ENCODE measurements at places on chromosomes 4 and X. TPM values are rescaled to one million over a fixed set of nuclear protein-coding genes. Genes with fewer than 3 reads are reported as not detected.

- no peak for DNase-seq
Observed at GRCh38 chr4:53747401-53747800, 156.1 kb upstream of the LNX1 start.

DNA sequence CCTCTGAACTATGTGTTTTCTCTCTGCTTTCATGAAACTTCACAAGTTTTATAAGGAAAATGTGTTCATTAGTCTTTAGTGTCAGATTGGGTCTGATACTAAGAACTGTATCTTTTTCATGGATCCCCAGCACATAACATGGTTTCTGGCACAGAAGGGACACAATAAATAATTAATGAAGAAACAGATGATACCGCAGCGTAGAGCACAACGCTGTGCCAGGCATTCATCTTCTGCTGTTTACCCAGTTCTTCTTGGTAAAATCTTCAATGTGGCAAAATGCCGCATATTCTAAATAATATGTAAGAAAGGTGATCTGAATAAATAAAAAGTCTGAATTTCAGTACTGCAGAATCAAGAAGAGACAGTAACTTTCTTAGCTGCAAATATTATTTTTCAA, 12.3 kb downstream of the SCARB2 start:
- DNase-seq, result no peak

DNA sequence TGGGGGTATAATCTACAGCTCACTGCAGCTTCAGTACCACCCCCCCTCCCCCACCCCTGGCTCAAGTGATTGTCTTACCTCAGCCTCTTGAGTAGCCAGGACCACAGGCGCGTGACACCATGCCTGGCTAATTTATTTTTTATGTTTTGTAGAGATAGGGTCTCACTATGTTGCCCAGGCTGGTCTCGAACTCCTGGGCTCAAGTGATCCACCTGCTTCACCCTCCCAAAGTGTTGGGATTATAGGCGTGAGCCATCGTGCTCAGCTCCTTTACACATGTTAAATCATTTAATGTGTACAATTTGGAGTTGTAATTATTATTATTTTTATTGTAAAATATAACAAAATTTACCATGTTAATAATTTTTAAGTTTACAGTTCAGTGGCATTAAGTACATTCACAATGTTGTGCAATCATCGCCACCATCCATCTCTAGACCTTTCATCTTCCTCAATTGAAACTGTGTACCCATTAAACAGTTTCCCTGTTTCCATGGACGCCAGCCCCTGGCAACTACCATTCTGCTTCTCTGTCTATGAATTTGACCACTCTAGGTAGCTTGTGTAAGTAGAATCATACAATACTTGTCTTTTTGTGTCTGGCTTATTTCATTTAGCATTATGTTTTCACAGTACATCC, 6.1 kb downstream of the SLAIN2 start:
- DNase-seq, result no peak

GRCh38 chr4:36758312-36759178, 477.1 kb downstream of the DTHD1 start:
- no peak for DNase-seq

- DNase-seq, result no peak
Observed at GRCh38 chrX:145405012-145405411, 157.7 kb downstream of the SPANXN1 start.

GRCh38 chrX:2989565-2989964, 16.8 kb upstream of the ARSH start:
- DNase-seq, result no peak

- DNase-seq, result no peak
Observed at GRCh38 chr4:61831987-61832386, 631.9 kb downstream of the ADGRL3 start.

- DNase-seq, result no peak
Observed at GRCh38 chr4:80446664-80447063, 111.1 kb downstream of the CFAP299 start.

- DNase-seq, result no peak
Observed at GRCh38 chrX:13142891-13143290, 98.5 kb upstream of the FAM9C start.

DNA sequence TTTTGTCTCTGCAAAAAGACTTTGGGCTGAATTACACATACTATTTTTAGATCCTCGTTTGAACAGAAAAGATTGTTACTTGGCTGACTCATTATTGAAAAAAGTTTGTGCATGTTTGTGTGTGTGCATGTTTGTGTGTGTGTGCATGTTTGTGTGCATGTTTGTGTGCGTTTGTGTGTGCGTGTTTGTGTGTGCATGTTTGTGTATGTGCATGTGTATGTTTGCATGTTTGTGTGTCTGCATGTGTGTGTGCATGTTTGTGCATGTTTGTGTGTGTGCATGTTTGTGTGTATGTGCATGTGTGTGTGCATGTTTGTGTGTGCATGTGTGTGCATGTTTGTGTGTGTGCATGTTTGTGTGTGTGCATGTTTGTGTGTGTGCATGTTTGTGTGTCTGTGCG, 201.1 kb upstream of the FAT1 start:
- no peak for DNase-seq

GRCh38 chr4:38668203-38668971, 4.4 kb downstream of the KLF3 start:
- DNase-seq, result no peak

DNA sequence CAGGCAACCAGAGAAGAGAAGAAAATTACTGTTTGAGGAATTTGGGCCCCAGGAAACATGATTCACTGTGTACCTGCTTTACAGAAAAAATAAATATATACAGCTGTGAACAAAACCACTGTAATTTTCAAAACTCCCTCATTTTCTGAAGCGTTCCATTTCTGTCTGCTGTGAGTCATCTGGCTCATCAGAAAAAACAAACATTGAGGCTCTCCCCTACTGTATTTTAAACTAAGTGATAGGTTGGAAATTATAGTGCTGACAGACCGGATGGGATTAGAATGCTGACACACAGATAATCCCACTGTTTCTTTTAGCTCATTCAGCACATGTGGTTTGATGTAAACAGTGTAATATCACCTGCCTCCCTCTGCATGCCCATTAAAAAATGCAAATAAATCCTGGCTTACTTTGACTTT, 847.0 kb downstream of the TRIML1 start:
- DNase-seq, result no peak

GRCh38 chr4:109447278-109447677, 13.7 kb downstream of the SEC24B start:
- no peak for DNase-seq

DNA sequence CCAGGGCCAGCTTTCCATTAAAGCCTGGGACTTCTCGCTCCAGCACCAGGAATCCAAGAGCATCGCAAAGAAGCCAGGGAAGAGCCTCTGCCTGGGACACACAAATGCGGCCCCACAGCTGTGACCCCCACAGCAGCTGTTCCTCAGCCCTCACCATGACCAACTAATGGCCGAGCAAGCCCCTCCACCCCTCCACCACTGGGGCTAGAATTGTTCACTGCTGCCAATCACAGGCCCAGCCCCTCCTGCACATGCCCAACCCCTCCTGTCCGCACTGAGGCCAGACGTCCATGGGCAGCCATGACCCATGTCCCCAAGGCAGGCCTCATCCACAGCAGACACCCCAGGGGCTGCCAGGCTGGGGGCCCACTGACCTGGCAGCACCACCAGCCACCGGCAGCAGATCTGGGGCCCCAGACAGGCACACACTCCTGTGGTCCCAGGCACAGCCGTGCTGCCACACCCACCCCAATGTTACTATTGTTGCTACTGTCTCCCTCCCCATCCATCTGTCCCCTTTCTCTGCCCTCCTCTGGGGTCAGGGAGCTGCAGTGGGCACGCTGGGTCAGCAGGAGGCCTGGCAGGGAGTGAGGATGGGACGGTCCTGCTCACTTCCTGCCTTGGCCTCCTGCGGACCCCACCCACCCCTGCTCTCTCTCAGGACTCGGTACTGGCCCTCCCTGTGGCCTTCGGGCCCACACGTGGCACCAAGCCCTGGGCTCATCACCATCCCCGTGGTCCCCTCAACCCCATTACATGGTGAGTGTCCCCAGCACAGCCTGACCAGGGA, 56.0 kb downstream of the ZFYVE28 start:
- no peak for DNase-seq

- DNase-seq, result no peak
Observed at GRCh38 chrX:20431486-20431885, 164.8 kb upstream of the RPS6KA3 start.

DNA sequence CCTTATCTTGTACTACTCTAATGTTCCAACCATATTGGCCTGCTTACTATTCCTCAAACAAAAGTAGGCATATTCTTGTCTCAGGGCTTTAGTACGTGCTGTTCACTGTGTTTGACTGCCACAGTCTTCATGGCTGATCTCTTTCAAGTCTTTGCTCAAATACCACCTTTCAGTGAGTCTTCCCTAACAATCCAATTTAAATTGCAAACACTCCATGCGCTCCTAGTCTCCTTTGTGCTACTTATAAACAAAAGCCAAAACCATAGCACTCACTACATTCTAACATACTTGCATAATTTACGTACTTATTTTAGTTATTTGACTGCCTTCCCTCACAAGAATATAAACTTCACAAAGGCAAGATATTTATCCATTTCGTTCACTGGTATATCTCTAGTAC, 1.7 kb upstream of the ART3 start:
- no peak for DNase-seq

GRCh38 chrX:42946544-42947194, 168.7 kb upstream of the PPP1R2C start:
- DNase-seq, result no peak

DNA sequence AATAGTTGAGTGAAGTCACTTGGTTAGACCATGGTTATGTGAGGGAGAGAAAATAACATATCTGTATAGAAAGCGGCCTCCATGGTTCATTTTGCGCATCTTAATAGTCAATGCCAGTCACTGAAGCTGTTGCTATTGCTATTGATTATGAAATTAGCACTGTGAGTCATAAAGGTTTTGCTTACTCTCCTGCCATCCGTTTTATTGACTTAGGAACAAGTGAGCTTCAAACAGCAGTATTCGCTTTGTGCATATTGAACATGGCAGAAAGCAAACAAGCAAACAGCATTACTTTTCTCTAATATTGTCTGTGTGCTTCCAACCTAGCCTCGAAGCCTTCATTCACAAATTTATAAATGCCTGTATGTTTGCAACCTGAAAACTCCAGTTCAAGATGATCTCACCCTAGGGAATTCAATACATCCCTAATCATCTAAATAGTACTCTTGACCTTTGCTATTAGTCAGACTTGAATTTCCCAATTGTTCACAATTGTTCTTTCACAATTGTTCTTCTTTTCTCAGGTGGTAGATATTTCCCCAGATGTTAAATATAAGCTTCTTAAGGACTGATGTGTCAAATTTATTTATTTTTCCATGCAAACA, 55.9 kb upstream of the GABRA2 start:
- DNase-seq, result no peak

DNA sequence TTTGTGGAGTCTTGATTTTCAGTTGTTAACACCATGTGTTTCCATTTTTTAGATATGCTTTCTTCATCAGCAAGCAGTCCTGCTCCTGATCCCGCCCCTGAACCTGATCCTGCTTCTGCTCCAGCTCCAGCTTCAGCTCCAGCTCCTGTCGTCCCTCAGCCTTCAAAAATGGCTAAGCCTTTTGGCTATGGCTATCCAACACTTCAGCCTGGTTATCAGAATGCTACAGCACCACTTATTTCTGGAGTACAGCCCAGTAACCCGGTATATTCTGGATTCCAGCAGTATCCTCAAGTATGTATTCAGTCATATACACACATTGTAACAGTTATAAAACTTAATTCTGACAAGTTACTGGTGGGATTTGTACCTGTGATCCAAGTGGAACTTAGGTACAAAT, 60.9 kb downstream of the SEC24B start:
- no peak for DNase-seq

DNA sequence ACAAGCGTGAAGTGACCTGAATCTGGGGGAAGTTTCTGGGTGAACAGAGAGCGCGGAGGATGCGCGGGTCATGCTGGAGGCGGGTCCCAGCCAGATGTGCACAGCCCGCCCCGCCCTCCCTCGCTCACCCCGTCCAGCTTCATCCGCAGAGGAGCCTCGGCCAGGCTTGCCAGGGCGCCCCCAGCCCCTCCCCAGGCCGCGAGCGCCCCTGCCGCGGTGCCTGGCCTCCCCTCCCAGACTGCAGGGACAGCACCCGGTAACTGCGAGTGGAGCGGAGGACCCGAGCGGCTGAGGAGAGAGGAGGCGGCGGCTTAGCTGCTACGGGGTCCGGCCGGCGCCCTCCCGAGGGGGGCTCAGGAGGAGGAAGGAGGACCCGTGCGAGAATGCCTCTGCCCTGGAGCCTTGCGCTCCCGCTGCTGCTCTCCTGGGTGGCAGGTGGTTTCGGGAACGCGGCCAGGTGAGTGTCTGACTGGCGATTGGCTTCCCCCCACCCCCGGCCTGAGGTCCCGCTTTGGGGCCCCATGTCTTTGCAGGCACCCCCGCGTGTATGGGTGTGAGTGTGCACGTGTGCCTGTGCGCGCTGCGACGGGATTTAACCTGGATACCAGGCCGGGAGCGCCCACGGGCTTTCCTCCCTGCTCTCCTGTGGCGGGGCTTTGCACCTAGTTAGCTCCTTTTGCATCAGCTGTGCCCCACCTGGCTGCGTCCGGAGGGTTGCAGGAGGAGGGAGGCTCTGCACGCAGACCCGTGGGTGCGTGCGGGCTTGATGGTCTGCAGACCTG, at the start of gene EGFL6:
EGFL6 (plus strand) TSS at position 123 of the 782 bp plus-strand sequence; CDS start at position 384, 261 bp downstream.
- DNase-seq, result no peak

DNA sequence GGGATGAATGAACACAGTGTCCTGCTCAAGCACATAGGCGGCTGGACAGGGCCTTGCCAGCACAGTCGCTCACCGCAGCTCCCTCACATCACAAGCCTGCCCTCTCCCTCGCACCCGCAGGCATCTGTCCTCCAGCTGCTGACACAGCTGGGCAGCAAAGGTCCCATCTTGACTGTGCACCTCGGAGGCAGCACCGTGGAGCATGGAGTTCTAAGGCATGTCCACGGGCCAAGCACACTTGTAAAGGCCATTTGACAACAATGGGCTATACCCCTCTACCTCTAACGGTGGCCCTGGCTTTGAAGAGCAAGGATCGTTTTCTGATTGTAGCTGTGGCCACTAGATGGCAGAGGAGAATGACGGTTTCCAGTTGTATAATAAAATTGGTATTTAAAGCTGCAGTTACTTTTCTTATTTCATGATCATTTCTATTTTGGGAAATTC, 53.8 kb downstream of the APLN start:
- no peak for DNase-seq

DNA sequence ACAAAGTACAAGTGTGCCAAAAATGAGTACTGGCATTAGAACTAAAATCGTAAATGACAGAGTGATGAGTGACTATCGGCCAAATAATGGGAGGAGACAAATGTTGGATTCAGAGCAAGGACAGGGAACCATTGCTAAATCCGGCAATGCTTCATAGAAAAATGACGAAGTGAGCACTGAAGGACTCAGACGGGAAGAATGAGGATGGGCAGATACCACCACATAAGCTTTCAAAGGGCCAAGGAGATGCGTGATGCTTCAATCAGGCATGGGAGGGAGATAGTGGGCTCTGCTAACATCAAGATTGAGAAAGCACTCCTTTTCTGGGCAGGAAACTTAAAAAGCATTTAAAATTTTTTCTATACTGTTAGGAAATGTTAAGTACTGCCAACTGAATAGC, 21.6 kb downstream of the RBBP7 start:
- DNase-seq, result no peak

GRCh38 chr4:153402366-153402765, 57.9 kb downstream of the MND1 start:
- DNase-seq, result no peak

LAGE3 gene
- 10.7 TPM for total RNA-seq

KIAA1210 gene
- not detected for total RNA-seq

NXF3 gene
- total RNA-seq, result 0.32 TPM

PDGFRA gene
- total RNA-seq, result 32.6 TPM

IL2RG gene
- total RNA-seq, result 1.2 TPM

TEX13C gene
- not detected for total RNA-seq

PPP4R3C gene
- total RNA-seq, result not detected

SGCB gene
- 82.4 TPM for total RNA-seq

XKRX gene
- total RNA-seq, result 0.28 TPM

CT83 gene
- not detected for total RNA-seq

SOWAHD gene
- total RNA-seq, result not detected

PUDP gene
- total RNA-seq, result 33.9 TPM

ABCD1 gene
- 16.0 TPM for total RNA-seq
